ACHN (cell line): ENCODE measurements at places on chromosomes 2 and 18.
A peak's percentile ranks its signal among the peaks of the same experiment; 100 is the strongest.

GRCh38 chr2:200056105-200056504, 100.7 kb downstream of the MAIP1 start:
- DNase-seq = no peak

DNA sequence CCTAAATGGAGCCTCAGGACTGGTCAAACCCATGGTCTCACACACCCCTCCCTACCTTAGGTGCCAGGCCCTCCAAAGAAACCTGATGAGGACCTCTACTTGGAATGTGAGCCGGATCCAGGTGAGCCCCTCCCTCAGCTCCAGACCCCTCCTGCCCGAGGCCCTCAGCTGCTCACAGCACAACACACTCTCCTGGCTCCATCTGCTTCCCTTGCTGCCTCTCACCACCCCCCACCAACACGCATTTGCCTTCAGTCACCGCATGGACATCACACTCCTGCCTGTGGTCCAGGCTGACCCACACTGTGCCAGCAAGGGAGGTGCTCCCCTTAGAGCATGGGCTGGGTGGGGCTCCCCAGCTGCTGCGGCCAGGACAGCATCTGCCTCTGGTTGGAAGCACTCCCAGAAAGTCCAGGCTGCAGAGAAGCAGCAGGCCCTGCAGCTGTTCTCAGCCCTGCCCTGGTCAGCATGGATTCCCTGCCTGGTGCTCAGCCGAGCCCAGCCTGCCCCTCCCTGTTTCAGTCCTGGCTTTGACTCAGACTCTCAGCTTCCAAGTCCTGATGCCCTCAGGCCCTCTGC, 15.1 kb downstream of the SH2D6 start:
- peak; percentile 49 for DNase-seq

DNA sequence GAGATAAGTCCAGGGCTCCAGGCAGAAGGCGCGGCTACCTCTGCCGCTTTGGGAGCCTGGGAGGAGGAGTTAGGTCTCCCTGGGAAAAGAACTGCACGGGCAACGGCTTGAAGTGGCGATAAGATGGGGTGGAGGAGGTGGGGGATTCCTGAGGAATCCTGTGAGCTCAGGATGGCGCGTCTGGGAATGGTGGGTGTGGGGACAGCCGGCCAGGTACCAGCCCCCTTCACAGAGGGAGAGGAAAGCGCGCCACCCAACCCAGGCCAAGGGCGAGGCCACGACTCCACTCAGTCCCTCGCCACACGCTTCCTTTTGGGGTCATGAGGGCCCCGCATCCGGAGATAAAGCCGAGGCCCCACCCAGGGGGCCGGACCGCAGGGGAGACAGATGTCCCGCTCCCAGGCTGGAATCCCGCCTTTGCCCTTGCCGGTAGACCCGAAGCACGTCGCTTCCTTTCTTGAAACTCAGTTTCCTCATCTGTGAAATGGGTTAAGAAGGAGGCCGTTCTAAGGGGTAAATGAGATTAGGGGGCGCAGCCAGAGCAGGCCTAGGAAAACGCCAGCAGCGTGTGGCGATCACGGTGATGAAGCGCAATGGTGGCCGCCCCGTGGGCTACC, 1.7 kb upstream of the CTDSP1 start:
- peak; percentile 87 for DNase-seq

- no peak for DNase-seq
Observed at GRCh38 chr2:101657787-101658186, 39.7 kb upstream of the MAP4K4 start.

- DNase-seq = no peak
Observed at GRCh38 chr18:73007915-73008308, 140.1 kb upstream of the NETO1 start.

DNA sequence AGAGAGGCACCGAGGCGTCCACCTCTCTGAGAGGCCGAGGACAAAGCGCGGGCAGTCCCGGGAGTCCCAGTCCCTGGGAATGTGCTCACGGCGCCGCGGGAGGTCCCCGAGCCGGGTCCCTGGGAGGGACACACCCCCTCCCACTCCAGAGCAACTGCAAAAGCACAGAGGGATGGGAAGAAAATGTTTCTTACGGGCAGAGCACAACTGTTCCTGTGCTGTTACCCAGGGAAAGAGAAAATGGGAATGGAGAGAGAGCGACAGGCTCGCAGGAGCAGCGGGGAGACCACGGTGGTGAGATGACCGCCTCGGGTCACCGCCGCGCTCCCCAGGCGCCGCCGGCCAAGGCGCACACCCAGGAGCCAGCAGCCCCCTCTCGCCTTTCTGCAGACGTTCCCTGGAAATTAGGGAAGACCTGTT, 1.2 kb upstream of the BCL11A start:
- no peak for DNase-seq

DNA sequence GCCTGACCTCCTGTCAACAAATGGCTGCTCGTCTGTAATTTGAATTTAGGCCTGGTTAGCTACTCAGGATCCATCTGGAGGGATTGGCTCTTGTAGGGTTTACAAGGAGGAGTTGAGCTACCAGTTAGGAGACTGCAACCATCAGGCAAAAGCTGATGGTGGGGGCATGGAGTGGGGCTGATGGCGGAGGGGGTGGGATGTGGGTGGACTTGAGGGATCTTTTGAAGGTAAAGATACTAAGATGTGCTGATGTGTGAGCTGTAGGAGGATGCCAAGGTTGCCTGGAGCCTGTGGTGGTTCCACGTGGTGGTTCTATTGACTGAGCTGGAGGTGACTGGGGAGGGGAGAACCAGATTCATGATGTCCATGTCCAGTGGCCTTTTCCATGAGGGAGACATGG, 240.7 kb downstream of the LPIN1 start:
- DNase-seq = no peak

DNA sequence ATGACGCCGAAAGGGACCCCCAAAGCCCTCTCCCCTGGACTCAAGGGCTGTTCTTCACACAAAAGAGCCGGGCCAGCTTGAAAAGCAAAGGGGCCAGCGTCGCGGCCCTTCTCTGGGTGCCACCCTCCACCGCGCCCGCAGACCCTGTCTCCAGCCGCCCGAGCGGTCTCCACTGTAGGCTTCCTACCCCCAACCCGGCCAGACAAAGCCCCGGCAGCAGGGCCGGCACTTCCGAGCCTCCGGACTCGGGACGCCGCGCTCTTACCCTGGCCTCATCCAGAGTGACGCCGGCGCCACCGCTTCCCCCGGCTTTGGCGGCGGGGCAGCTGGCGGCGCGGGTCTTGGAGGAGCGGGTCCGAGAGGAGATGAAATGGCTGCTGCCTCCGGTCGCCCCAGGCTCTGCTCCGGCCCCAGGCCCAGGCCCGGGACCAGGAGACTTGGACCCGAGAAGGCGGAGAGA, 603 bp downstream of the ATAD2B start:
- peak; percentile 33 for DNase-seq

- DNase-seq = peak; percentile 72
Observed at GRCh38 chr2:113218283-113219091, 44.7 kb downstream of the PSD4 start.

- DNase-seq = no peak
Observed at GRCh38 chr2:155839436-155839835, 493.1 kb downstream of the NR4A2 start.

DNA sequence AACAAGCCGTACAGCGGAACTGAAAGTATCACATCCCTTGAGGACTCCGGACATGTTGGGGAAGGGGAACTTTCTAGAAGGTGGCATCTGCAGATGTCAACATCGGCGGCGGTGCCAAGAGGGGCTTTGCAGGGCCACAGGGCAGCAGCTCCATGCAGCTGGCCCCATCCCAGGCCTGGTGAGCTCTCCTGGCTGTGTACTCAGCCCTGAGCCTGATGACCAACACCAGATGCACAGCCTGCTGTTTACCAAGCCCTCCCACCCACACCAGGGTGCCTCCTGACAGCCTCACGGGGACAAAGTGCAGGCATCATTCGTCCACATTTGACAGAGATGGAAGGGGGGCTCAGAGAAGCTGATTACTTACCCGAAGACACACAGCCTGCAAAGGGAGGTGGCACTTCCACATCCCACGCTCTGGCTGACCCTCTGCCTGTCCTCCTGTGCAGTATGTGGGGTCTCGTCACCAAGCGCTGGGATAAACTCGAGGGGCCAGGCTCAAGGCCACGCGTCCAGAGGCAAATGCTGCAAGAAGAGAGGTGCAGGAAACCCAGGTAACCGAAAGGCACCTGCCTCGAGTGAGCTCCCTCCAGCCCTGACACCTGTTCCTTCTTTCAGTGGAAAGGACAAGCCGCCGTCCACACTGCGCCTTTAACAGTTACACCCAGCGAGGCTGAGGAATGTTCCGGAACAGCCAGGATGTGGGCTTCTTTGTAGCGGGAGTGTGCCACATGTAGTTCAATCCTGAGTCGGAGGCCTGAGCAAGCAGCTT, 69.0 kb upstream of the ASAP2 start:
- no peak for DNase-seq

DNA sequence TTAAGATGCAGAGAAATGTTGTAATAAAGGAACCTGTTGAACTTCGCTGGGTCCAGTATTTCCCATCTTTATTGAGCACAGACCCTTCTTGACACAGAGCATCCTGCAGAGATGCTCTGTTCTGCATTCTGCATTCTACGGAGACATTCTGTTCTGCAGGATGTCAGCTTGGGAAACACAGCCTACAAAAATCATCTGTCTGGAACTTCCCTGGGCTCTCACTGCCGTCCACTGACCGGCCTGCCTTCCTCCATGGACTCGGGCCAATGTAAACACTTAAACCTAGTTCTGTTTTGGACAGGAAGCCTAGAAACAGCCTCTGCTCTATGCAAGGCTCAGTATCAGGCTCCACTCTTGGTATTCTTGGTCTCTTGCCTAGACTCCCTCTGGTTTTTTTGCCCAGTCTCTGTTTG, 90.0 kb upstream of the PPP1CB start:
- peak; percentile 81 for DNase-seq

DNA sequence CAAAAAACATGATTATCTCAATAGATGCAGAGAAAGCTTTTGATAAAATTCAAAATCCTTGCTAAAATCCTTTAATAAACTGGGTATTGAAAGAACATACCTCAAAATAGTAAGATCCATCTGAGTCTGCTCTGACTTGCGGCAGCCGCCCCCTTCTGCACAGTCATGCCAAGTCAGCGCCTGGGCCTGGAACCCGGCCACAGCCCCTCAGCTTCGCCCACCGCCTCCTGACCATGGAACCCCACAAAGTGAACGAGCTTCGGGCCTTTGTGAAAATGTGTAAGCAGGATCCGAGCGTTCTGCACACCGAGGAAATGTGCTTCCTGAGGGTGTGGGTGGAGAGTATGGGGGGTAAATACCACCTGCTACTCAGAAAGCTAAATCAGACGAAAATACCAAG, 270.9 kb upstream of the TFPI start:
- DNase-seq = no peak

- no peak for DNase-seq
Observed at GRCh38 chr18:55073116-55073515, 113.9 kb upstream of the CCDC68 start.

GRCh38 chr2:168671932-168672331, 130.5 kb upstream of the NOSTRIN start:
- DNase-seq = no peak

DNA sequence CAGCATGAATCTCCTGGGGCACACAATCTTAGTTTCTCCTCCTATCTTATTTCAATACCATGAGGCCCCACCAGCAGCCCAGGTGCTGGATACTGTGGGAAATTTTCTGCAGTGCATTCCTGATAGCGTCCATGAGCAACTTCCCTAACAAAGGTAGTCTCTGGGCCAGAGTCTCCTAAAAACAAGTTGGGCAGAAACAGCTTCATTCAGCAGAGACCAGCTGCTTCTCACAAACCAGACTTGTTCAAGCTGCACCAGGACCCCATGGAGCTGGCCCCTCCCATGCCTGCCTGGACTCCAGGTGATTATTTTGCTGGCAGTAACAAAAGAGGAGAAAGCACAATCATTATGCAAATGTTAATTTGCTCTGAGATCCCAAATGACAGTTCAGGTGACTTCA, 31.4 kb downstream of the MYO5B start:
- DNase-seq = no peak

GRCh38 chr18:5284808-5285207, 10.7 kb downstream of the ZBTB14 start:
- DNase-seq = no peak

DNA sequence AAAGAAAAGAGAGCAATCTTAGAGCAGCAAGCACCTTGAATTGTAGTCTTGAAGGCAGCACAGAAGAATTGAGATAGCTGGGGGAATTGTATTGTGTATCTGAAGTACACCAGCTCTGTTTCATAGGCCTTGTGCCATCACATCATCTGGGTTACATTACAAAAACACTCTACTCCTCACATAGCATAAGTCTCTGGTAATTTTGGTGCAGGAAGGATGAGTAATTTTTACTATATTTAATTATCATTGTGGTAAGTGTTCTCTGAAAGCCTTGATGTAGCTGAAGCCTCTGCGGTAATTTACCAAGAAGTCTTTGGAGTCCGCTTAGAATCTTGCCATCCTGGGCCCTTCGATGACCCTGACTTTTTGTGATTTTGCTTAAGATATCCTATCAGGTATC, 291.1 kb downstream of the ARHGAP15 start:
- DNase-seq = no peak

GRCh38 chr2:109218087-109218791, 89.2 kb downstream of the SH3RF3 start:
- no peak for DNase-seq

DNA sequence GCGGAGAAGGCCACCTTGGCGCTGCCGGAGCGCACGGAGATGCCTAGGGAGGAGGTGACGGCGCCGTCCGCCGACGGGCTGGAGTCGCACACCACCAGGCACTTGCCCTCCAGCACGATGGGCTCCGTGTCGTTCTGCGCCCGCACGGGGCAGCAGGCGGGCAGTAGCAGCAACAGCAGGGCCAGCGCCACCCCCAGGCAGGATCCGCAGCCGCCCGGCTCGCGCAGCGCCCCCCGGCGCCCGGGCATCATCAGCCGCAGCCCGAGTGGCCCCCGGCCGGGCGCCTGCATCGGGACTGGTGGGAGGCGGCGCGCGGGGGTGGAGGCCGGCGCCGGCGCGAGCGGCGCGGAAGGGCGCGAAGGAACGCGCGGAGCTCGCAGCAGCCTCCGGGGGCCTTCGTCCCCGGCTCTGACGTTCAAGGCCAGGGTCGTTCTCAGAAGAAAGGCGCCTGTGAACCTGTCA, 2.2 kb downstream of the CBLN2 start:
- DNase-seq = peak; percentile 68

- peak; percentile 48 for DNase-seq
Observed at GRCh38 chr2:189204322-189204941, 24.9 kb upstream of the COL5A2 start.

DNA sequence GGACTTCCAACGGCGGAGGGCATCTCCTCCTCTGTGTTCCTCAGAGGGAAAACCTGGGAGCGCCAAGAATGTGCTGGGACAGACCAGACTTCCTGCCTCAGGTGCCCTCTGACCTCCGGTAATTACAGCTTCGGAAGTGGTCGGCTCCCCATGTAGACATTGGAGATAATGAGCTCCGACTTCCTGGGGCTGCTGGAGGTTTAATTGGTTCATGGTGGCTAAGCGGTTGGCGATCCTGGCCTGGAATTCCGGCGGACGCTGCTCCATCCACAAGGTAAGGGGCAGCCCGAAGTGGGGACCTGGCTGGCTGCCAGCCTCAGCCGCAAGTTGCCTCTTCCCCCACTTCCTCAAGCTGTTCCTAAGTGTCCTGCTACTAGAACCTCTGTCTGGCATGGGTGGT, 83.2 kb upstream of the EPC2 start:
- DNase-seq = no peak
